ENCODE measurements at places on chromosomes 1 and 21.

DNA sequence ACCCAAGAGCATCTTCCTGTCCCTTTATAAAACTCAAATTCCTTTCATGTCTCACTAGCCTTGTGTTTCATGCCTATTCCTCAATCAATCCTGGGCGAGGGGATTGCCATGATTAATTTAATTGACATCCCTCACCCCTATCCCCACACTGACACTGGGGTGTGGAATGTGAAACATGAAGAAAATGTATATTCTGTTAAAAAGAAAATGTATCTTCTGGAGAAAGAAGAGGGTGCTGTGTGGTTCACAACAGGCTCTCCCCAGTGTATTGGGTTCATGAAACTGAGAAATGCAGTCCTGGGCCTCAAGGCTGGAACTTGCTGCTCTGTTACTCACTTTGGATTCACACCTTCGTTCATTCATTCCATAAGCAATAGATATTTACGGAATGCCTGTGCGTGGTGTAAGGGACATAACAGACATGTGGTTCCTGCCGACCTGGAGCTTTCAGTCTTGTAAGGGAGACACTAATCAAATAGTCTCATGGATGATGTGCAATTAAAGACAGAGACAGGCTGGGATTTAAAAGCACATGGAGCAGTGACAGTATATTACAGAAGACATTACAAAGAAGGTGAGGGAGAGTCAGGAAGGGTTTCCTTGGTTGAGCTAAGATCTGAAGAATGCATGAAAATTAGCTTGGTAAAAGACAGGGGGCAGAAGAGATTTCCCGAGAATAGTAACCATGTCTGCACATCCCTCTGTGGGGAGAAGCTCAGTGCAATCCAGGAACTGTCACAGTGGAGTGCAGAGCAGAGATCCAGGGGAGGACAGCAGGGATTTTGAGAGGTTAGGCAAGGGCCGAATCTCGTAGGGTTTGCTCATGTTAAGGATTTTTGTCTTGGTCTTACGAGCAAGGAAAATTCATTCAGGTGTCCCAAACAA is 32.1 kb downstream of the SERTAD4 start:
- no peak for DNase-seq

DNA sequence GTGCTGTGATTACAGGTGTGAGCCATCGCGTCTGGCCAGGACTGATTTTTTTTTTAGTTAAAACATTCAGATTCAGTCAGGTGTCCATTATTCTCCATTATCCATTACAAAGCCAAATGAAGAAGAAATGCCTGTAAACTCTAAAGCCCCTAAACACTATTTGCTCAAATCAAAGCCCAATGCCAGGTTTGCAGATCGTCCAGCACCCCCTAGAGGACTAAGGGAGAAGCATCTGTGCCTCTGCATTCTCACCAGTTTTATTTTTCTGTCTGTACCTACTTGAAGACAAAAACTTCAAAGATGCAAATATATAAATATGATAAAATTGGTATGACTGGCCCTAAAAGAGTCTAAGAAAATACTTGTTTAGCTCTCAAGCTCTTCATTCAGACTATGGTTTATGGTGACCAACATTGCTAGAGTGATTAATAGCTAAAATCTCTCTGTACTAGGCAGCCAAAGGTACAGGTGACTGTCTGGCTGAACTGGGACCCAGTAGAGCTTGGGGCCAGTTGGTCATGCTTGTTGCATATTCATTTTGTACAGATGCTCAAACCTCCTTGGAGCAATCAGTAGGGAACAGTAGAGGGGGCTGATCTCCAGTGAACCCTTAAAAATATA is 138.4 kb downstream of the SYT2 start:
- DNase-seq: peak; percentile 36

GRCh38 chr1:53704804-53705445 is 34.0 kb downstream of the GLIS1 start:
- no peak for DNase-seq

GRCh38 chr1:234774971-234775370 is 165.0 kb upstream of the IRF2BP2 start:
- no peak for DNase-seq

GRCh38 chr1:58874342-58874741 is 90.5 kb upstream of the JUN start:
- no peak for DNase-seq

- DNase-seq: no peak
Observed at GRCh38 chr1:200319148-200319547, 90.7 kb downstream of the ZNF281 start.

DNA sequence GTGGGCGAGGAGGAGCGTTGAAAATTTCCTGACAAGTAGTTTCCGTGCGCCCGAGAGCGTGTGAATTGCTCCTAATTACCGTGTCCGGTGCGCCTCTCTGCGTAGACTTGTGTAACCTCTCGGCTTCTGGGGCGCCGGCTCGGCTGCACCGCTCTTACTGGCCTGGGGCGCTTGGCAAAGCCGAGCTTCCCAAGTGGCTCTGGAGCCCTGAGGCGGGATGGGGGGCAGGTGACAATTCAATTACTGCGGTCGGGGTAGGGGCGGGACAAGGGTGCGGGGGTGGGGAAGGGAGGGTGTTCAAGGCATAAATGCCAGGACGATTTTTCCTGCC is 392 bp upstream of the DMRTA2 start:
- no peak for DNase-seq

DNA sequence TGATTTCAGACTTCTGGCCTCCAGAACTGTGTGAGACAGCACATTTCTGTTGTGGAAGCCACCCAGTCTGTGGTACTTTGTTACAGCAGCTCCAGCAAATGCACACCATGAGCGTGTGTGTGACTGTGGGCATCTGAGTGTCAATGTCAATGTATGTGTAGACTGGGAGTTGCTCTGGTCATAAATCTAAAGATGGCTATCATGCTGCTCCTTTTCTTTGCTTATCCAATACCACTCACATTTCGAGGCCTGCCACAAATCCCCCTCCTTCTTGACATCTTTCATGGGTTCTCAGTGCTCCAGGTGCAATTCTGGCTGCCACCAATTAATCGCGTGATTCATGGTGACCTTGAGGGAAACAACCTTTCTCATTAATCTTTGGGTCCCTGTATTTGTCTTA is 141.2 kb downstream of the RWDD3 start:
- no peak for DNase-seq

DNA sequence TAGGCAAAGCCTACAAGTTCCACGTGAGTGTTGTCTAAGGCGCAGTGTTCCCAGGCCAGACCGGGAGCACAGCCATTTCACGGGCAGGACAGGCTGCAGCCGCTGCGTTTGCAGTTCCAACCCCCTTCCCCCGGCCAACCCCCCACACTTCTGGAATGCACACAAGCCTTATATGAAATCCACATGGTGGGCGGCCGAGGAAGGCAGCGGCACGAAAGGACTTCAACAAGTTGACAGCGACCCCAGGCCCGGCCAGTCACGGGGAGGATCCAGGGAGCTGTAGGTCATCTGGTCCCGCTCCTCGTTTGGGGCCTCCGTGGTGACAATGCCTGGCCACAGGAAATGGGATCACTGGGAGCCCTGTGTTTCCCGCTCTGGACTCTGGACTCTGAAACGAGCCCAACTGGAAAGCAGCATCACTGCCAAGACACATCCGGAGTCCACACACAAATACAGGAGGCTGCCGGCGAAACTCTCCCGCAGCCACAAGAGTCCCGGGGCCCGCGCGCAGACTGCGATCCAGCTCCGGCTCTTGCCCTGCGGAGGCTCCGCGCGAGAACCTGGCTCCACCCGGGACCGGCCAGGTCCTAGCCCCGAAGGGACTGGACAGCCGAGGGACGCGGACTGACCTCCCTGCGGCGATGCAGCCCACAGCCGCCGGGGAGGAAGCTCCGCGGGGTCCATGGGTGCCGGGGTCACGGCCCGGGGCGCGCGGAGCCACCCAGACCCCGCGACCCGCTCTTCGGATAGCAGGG is 794 bp downstream of the NID1 start:
- peak; percentile 88 for DNase-seq

GRCh38 chr1:21901473-21901847 is 35.6 kb downstream of the HSPG2 start:
- peak; percentile 70 for DNase-seq
